Activated CD4-positive, alpha-beta T cell treated with anti-CD3 and anti-CD28 coated beads, Interleukin-2, amount 50 U/mL, for 4 hours (primary cell): ENCODE measurements at places on chromosomes 3 and 15.

DNA sequence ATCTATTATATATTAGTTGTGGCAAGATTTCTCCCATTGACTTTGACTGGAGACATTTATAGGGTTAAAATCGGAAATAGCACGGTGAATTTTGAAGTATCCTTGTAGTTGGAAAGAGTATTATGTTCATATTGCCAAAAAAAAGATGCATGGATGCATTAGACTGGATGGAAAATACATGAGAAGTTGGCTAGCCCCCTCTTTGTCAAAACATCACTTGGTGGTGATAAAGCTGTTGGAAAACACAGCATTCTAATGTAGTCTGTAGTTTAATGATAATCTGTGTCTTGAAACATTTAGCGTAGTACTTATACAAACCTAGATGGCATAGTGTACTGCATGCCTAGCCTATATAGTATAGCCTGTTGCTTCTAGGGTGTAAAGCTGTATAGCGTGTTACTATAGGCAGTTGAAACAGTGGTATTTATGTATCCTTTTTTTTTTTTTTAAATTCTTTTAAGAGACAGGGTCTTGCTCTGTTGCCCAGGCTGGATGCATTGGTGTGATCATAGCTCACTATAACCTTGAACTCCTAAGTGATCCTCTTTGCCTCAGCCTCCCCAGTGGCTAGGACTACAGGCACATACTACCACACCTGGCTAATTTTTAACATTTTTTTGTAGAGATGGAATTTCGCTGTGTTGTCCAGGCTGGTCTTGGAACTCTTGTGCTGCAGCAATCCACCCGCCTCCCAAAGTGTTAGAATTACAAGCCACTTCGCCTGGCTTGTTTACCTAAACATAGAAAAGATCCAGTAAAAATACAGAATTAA is 21.8 kb downstream of the CTNNB1 start:
- no peak for DNase-seq

GRCh38 chr15:56838085-56838484 is 80.4 kb upstream of the TCF12 start:
- DNase-seq, result no peak

DNA sequence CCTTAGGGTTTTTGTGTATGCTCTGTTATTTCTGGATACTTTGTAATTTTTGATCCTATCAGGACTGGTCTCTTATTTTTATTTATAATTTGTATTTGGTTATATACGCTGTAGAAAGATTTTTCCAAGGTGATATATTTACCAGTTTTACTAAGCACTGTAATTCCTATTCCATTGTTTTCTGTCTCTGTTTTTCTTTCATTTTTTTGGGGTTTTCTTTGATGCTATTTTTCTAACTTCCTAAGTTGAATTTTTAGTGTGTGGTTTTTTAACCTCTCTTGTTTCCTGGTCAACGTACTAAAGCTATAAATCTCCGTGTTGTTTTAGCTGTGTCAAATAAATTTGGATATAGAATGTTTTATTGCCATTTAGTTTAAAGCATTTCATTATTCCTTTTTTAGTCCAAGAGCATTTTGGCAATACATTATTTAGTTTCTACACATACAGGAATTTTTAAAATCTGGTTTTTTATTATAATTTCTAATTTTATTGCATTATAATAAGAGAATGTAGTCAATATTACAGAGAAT is 128.1 kb upstream of the THRB start:
- no peak for DNase-seq

- no peak for DNase-seq
These were observed 42.9 kb upstream of the LRRFIP2 start for GRCh38 chr3:37217098-37217849.

- no peak for DNase-seq
These were observed 364.8 kb upstream of the TPRG1 start for GRCh38 chr3:188807006-188807405.

GRCh38 chr15:31365032-31365654 is 38.5 kb downstream of the KLF13 start:
- DNase-seq, result no peak

DNA sequence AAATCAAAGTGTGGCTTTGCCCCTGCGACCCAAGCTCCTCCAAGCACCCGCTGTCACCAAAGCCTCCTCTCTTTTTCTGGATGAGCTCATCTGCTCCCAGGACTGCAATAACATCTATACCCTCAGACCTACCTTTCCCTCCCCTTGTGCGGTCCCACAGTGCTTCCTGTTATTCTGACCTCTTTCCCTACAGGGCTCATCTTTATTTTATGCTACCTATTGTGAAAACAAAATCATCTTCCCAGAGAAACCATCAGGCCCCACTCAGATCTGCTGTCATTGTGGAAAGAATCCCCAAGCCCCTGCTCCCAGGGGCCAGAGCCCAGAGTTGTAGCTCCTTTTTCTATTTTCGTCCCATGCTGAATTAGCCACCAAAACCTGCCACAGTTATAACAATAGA is 162.2 kb downstream of the MEIS2 start:
- no peak for DNase-seq

DNA sequence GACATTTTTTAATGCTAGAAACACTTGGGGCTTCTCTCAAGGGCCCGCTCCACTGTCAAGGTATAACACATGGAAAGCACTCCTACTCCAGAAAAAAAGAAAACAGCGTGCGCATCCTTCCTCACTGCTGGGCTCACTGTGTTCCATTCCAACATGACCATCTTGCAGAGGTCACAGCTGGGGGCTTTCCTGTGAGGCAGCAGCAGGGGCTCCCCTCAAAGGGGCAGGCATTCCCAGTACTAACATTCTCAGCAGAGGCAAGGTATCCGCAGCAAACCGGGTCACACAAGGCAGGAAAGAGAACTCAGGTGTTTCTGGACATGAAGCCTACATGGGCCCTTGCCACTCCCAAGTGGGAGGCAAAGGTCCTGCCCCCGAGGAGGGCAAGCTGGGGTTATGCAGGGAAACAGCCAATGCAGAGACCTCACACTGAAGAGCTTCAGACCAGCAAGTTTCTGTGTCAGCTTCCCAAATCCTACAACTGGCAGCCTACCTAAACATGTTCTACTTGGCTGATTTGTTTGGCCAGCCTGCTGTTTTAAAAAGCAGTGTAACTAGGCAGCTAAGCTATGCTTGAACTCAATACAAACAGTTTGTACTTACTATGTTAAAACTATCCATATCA is 6.4 kb downstream of the BDH1 start:
- DNase-seq, result no peak

- DNase-seq, result no peak
These were observed 220.0 kb upstream of the KBTBD8 start for GRCh38 chr3:66778107-66778506.

GRCh38 chr15:93052090-93052879 is 36.7 kb downstream of the RGMA start:
- no peak for DNase-seq

DNA sequence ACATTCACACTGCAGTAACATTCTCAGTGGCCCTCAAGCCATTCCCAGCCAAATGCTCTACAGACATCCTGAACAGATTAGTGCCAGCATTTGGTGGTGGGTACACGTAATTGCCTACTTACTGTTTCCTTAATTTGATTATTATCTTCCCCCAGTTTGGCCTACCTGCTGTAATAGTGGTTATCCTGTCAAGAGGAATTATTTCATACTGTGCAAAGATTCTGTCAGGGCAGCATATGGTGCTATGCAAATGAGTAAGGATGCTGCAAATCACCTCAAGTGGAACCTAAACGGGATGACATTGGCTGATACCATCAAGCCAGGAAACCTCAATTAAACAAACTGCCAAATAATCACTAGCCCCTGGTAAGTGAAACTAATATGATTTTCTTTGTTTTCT is 88.7 kb downstream of the SEMA6D start:
- DNase-seq, result no peak

GRCh38 chr3:47912006-47912504 is 104.2 kb downstream of the MAP4 start:
- DNase-seq, result no peak

DNA sequence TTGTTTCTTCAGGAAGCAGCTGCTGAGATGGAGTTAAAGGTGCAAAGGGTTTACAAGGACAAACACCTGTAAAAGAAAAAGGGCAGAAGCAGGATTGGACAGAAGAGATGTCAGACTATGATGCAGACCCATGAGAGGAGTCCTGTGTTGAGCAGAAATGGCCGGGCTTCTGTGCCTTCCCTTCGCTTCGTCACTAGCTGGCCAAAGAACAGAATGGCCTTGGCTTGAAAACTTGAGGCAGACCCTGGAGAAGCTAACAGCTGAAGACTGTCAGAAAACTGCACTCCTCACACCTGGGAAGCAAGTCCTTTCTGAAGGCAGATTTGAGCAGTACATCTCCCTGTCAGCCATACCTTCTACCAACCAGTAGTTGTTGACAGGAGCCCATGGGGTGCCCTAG is 8.4 kb upstream of the NMNAT3 start:
- DNase-seq, result no peak

DNA sequence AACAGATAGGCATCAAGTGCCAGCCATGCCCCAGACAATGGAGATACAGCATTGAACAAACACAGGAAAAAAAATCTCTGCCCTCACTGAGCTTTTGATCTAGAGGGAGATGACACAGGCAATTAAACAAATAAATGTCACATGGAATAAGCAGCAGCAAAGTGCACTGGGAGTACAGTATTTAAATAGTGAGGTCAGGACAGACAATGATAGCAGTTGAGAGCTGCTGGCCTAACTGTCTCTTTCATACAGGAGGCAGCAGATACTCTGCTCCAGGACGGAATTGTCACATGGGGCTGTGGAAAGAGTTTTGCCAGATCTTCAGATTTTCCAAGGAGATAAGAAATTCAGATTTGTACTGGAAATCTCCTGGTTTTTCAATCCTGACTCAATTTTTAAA is 241.3 kb downstream of the THRB start:
- no peak for DNase-seq

GRCh38 chr15:48144889-48145288 is 24.1 kb downstream of the SLC24A5 start:
- DNase-seq, result no peak

GRCh38 chr3:99747915-99748314 is 69.7 kb upstream of the CMSS1 start:
- DNase-seq, result no peak

DNA sequence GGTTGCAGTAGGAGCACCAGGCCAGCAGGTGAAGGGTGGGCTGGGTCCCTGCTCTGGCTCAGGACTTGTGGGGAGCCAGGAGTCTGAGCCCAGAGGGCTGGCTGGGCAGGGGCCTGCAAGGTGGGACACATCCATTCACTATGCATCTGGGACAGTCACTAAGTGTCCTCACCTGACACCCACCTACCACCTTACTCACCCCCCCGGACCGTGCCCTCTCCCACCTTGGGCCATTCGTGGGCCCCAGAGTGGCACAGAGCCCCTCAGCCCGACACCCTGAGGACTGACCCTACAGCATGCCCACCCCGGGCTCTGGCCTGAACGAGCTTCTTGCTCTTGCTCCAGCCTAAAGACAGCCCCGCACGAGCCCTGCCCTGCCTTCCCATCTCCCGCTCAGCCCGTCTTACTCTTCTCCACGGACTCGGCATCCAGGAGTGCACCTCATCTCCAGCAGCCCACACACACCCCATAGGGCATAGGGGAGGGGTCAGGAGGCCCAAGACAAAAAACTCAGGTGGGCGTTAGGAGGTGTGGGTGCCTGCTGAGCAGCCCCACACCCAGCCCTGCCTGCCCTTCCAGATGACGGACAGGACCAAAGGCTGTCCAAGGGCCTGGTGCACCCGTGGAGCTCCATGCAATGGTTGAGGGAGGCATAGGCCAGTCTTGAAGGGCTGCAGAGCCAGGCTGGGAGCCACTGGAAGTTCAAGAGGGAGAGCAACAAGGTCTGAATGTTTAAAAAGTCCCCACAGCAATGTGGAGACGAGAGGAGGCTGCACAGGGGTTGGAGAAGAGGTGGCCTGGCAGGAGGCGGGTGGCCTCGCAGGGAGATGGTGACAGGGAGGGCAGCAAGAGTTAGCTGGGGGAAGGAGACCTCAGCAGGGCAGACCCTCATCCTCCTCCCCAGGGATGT is 27.0 kb downstream of the PTH1R start:
- DNase-seq, result no peak

- no peak for DNase-seq
These were observed 68.8 kb upstream of the GSK3B start for GRCh38 chr3:120163026-120163425.

DNA sequence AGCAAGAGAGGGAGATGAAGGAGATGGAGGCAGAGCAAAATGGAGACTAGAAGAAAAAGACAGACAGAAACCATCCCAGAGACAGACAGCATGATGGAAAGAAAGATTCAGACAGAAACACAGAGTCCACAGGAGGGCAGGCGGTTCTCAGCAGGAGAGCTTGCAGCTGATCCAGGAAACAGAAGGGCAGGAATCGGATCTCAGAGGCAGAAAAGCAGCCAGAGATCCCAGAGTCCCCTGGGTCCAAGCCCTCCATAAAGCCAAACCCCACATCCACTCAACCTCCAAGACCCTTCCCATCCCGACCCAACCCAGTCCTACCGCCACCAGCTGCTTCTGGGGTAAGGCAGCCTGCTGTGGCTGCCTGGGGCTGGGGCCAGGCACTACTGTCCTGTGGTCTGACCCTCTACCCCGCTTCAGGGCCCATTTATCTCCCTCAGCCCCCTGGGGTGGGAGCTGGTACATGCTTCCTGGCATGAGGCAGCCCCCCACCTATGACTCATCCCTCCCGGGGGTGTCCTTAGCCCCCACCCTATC is at the start of gene UCN2:
TSS of gene UCN2 (minus strand) at position 400 of the 537 bp plus-strand sequence. CDS start 657 bp downstream, outside the sequence.
- DNase-seq, result no peak
